ENCODE measurements at places on chromosomes 12 and 14.

DNA sequence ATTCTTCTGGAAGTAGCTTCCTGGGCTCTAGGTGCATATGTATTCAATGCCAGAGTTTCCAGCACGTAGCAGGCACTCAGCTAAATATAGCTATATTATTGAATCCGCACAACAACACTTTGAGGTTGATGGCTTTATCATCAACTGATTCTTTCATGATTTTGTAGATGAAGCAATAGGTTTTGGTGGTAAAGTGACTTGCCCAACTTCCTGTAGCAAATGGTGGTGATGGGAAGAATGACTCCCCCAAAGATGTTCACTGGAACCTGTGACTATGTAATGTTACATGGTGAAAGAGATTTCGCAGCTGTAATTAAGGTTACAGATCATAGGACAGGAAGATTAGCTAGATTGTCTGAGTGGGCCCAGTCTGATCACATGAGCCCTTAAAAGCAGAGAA is 3.2 kb downstream of the TDRD9 start:
- DNase-seq = no peak

GRCh38 chr14:20734430-20734806 is 11.3 kb upstream of the EDDM3A start:
- no peak for DNase-seq

DNA sequence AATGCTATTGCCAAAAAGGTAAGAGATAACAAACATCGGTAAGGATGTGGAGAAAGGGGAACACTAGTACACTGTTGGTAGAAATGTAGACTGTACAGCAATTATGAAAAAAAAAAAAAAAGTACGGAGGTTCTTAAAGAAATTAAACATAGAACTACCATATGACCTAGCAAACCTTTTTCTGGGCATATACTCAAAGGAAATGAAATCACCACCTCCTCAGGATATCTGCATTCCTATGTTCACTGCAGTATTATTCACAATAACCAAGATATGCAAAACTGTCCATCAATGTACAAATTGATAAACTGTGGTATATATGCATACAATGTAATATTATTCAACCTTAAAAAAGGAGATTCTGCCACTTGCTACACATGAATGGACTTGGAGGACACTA is 60.7 kb downstream of the INSM2 start:
- DNase-seq = peak; percentile 1

DNA sequence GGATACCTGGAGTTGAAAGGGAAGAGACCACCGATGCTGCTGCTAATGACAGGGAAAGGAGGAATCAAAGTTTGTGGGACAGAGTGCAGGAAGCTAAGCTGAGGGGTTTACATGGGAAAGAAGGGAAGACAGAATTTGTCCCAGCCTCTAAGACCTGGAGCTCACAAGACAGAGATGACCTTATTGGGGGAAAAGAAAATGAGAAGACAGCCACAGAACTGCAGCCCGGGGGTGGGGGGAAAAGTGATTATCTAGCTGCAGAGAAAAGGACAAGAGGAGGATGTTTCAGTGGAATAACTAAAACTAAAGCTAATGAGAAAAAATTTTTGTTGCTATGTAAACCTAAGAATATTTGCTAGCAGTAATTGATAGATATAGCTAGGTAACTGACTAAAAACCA is 30.7 kb downstream of the NDUFA12 start:
- no peak for DNase-seq

GRCh38 chr12:85457016-85457415 is 177.0 kb downstream of the ALX1 start:
- no peak for DNase-seq

- DNase-seq = peak; percentile 79
These were observed 804 bp downstream of the GAPDH start for GRCh38 chr12:6534945-6535696.

- DNase-seq = no peak
These were observed 22.8 kb upstream of the NXPH4 start for GRCh38 chr12:57193706-57194245.

GRCh38 chr12:48986720-48987291 is 8.7 kb downstream of the WNT1 start:
- no peak for DNase-seq

GRCh38 chr12:92156139-92156538 is 10.5 kb upstream of the BTG1 start:
- no peak for DNase-seq

- DNase-seq = peak; percentile 23
These were observed 13.5 kb upstream of the GOLGA5 start for GRCh38 chr14:92780444-92781232.

- DNase-seq = no peak
These were observed 74.0 kb downstream of the PDE3A start for GRCh38 chr12:20442322-20442721.

GRCh38 chr14:93974833-93975232 is 1.5 kb downstream of the ASB2 start:
- DNase-seq = no peak

- DNase-seq = no peak
These were observed 119.2 kb upstream of the RFLNA start for GRCh38 chr12:124175704-124176103.

DNA sequence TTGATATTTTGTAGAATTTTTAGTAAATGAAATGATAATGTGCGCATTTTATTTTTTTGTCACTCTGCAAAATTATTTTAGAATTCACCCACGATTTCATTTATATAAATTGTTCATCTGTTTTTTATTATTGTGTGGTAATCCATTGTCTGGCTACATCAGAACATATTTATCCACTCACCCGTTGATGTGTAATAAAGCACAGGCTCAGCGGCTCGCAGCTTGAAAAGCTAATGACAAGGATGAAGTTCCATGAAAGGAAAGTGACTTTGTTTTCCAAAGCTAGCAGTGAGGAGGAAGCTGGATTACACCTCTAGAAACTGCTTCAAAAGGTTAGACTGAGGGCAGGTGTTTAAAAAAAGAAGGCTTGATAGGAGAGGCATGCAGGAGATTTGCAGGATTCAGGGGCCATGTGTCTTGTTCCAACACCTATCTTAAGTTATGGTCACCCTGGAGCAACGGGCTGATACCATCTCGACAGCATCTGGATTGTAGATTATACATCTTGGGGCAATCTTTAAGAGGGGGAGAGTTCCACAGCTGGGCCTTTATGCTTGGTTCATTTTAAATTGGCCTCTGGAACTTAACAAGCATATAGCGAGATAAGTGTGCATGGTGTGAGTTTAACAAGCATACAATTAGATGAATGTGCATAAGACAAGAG is 194.1 kb downstream of the TMTC3 start:
- no peak for DNase-seq

- no peak for DNase-seq
These were observed 149.2 kb downstream of the NRXN3 start for GRCh38 chr14:78319406-78319805.

DNA sequence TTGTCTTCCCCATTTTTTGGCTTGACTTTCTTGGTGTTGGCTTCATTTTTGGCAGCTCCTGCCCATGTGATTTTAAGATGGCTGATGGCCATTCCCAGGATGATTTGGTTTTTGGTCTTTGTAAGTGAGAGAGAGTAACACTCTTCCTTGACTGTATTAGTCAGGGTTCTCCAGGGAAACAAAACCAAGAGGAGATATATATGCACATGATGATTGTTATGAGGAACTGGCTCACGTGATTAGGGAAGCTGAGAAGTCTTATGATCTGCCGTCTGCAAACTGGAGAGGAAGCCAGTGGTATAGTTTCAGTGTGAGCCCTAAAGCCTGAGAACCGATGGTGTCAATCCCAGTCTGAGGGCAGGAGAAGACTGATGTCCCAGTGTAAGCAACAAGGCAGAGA is 146.6 kb downstream of the NRXN3 start:
- no peak for DNase-seq

DNA sequence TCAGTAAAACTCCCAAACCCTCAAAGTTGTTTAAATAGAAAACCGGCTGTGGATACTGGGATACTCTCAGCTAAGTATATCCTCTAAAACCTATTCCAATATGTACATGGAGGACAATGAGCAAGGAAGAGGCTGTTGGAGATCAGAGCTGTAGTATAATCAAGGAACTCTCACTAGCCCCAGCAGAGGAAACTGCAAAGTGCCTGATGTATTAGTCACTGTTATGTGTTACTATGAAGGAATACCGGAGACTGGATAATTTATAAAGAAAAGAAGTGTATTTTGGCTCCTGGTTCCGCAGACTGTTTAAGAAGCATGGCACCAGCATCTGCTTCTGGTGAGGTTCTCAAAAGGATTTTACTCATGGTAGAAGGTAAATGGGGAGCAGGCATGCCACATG is 65.6 kb upstream of the RPL10L start:
- DNase-seq = peak; percentile 30

DNA sequence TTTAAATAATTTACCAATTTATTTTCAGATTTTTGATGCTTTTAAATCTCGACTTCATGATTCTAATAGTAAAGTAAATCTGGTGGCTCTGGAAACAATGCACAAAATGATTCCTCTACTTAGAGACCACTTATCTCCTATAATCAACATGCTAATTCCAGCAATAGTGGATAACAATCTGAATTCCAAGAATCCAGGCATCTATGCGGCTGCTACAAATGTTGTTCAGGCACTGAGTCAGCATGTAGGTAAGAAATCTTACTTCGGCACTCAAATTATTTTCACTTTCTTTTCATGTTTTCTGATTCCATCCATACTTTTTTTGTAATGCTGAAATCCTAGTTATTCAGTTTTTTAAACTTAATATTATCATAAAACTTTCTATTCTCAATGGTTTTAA is 15.5 kb upstream of the PRPF39 start:
- DNase-seq = no peak

GRCh38 chr12:87676731-87677130 is 352.5 kb downstream of the C12orf50 start:
- DNase-seq = no peak

DNA sequence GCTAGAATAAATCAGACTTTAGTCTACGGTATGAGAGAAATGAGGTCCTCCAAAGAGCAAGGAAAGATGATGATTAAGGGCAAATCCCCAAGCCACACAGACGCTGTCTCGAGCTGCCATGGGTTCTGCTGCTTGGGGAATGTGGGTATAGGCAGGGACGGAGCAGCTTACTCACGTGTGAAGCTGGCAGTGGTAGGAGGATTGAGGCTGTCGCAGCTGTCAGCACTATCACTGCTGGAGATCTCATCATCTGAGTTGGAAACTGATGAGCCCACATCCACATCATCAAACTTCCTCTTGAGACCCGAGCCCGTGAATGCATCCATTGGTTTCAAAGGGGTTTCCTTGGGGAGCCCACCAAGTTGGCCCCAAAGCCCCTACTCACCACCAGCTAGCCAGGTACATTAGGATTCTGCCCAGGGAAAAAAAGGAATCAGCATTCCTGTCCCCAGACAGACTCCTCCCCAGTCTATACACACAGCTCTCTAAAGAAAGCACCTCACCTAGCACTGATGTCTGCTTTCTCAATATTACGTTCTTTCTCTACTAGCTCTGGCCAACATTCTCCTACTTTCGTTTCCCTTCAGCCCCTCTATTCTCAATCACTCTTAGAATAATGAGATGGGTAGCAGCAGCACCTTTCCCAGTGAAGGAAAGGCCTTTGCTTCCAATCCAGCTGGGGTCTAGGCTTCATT is 7.0 kb downstream of the CSRNP2 start:
- no peak for DNase-seq

- DNase-seq = no peak
These were observed 1331.3 kb downstream of the AACS start for GRCh38 chr12:126396536-126396935.

DNA sequence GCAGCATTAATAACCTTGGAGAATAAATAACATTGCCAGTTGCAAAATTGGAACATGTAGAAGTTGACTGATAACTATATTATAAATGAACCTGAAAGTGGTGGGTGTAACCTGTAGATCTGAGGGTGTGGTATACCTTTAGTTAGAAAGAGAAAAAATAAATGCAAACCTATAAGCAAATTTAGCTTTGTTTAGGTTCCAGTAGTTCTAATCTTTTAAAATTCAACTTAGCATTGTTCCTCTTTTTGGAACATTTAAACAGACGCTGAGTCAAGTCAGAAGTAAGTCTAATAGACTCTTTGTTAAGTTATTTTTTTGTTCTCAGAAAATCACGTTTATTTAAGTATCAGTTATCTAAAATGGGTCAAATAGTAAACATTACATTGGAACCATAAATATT is 120.0 kb downstream of the DNAI7 start:
- no peak for DNase-seq

GRCh38 chr14:97705976-97706375 is 908.8 kb downstream of the VRK1 start:
- no peak for DNase-seq

GRCh38 chr12:122646517-122647217 is 56.5 kb downstream of the HCAR2 start:
- peak; percentile 78 for DNase-seq

GRCh38 chr12:89192429-89192828 is 159.9 kb downstream of the DUSP6 start:
- no peak for DNase-seq

GRCh38 chr14:77037938-77038568 is 9.5 kb upstream of the IRF2BPL start:
- peak; percentile 20 for DNase-seq

- DNase-seq = no peak
These were observed 86.2 kb downstream of the RIN3 start for GRCh38 chr14:92599811-92600210.

DNA sequence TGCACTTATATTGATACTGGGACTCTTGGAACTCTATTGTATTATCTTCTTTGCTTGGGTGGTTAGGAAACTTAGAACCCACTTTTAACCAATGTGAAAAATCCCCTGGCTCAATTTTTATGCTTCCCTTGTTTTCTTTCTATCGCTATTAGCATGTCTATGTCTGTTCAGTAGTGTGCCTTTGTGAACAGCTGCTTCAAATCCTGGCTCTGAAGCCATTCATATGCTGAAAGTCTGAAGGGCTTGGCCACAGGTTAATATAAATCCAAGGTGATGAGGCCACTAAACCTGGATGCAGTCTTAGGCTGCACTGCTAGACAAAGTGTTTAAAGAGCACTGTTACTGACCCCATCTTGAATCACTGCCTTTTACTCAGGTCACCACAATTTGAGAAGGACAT is 94.9 kb upstream of the RIC8B start:
- no peak for DNase-seq

- no peak for DNase-seq
These were observed 4.4 kb upstream of the CEBPE start for GRCh38 chr14:23123419-23123818.

DNA sequence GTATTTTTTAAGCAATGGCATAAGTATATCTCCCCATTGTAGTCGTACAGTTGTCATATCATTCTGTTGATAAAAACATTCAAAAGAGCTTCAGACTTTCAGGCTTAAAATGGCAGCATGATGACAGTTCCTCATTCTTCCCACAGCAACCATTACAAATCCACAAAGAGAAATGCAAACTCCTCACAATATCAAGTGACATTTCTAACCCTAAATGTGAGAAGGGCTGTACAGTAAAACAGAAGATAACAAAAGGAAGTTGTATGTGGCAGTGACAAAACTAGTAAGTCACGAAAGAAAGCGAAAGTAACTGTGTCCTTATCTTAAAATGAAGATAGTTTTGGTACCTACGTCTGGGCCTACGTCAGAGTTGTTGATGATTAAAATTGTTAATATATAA is 46.7 kb downstream of the GXYLT1 start:
- DNase-seq = no peak
